ENCODE measurements at places on chromosomes 11 and 22.

DNA sequence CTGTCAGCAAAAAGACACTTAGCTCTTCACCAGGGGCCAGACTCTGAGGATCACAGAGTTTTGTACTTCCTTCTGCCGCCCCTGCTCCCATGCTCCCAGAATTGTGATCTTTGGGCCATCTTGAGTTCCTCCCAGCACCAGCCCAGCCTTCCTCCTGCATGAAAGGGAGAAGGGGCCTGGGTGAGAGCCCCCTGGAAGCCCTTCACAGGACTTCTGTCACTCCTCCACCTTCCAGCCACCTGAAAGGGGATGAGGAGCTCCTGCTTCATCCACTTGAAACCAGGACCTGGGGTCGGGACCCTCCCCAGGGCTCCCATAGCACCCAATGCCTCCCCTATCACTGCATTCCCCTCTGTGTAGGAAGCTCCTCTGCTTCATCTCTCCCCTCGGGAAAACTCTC is 174.2 kb downstream of the BUD13 start:
- DNase-seq = no peak

DNA sequence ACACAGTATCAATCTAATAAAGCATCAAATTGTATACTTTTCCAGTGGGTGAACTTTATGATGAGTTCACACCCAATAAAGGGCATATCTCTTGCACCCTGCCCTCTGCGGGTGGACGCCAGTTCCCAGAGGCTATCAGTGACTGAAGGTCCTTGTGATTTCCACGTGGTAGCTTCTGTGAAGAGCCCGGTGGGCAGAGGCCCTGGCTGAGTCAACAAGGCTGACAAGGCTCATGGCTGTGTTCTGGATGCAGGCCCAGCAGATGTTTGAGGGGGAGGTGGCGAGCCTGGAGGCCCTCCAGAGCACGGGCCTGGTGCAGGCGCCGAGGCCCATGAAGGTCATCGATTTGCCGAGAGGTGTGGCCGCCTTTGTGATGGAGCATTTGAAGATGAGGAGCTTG is 71.4 kb downstream of the PIWIL3 start:
- no peak for DNase-seq

GRCh38 chr22:40519284-40519947 is 117.1 kb downstream of the MRTFA start:
- DNase-seq = no peak

DNA sequence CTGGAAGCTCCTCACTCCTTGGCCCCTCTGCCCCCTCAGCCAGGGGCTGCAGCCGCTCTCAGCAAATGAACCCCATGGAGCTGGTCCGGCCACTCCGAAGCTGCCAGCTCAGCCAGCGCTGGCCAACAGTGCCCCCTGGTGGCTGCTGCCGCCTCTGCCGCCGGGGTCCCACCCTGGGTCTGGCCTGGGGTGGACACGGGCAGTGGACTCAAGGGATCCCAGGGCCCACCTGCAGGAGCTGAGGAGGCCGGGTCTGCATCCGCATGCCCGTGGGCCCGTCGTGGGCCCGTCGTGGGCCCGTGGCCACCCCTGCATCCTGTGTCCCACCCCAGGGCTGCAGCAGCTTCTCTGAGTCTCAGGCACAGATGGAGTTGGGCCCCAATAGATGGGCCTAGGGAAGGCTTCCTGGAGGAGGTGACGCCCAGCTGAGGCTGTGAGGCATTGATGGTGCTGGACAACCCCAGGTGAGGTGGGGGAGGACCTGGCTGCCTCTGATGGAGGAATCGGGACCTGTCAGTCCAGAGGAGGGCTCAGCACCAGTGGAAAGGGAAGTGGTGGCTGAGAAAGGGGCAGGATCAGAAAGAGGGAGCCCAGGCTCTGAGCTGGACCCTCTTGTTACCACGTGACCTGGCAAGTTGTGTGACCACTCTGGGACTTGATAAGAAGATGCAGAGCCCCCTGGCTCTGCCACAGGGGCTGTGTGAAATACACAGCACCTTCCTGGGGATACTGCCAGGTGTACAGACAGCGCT is 522.3 kb downstream of the BRD1 start:
- DNase-seq = peak; percentile 38

GRCh38 chr11:64916040-64916774 is 802 bp downstream of the ATG2A start:
- DNase-seq = no peak

DNA sequence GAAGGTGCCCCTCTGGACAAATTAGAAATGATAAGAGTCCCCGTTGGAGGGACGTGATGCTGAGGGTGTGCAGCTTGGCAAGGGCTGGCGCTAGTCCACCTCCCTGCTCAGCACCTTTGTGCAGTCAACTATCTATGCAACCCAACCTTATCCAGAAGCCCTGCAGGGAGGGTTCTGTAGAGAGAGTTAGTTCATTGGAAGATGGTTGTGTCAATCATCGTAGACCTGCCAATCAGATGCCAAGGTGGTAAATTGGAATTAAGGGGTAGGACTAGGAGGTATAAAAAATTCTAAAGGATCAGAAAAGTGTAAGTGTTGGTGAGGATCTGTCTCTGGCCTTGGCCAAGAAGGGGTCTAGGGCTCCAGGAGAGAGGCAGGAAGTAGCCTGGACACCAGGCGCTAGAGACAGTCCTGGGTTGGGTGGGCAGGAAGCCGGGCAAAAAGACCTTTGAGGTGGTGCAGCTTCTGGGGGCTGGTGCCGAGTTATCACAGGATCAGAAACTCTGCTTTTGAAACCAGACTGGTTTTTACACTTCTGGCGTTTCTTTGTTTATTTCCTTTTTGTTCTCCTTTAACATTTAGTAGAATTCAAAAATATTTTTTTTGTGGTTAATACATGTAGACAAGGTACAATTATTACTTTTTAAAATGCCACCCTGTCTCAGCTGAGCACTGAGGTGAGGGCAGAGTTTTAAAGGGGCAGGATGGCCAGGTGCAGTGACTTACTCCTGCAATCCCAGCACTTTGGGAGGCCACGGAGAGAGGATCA is 1.6 kb downstream of the C1QTNF6 start:
- peak; percentile 68 for DNase-seq

- no peak for DNase-seq
Observed at GRCh38 chr22:47795477-47796127, 1033.2 kb downstream of the TBC1D22A start.

GRCh38 chr11:67252831-67253239 is 13.4 kb upstream of the GRK2 start:
- no peak for DNase-seq

DNA sequence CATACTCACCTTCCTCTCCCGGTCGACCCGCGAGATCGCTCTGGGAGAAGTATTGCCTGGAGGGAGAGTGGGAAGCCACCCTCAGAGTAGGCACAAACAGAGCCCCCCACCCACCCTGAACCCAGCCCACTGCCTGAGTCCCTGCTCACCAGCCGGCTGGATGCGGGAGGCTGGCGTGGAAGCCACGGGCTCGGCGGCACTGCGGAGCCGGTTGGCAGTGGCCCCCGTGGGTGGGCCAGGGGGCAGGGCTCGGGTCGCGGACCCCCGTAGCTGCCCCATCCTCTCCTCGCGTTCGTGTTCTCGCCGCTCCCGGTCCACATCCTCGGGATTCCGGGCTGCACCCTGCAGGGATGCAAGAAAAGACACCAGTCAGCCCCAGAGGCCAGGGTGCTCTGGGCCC is 21.4 kb upstream of the TMEM184B start:
- no peak for DNase-seq

GRCh38 chr22:34639911-34640310 is 426.0 kb upstream of the ISX start:
- DNase-seq = no peak
